AG04449 (cell line): ENCODE measurements at places on chromosomes 16 and 17.

- DNase-seq, result no peak
Measured at GRCh38 chr17:2012499-2012898, 12.6 kb downstream of the RTN4RL1 start.

- DNase-seq, result no peak
Measured at GRCh38 chr16:87271256-87271655, 45.9 kb downstream of the C16orf95 start.

DNA sequence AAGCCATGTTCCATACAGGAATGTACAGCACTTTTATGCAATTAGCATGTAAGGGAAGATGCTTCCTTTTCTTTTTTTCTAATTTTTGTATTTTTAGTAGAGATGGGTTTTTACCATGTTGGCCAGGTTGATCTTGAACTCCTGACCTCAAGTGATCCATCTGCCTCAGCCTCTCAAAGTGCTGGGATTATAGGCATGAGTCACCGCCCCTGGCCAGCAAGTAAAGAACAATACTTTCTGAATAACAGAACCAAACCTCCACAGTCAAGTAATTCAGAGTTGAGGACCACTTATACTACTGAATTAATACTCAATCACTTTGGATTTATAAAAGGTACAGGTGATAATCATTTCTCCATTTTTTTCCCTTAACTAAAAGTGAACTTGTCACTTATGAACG lies 13.0 kb downstream of the C16orf87 start:
- DNase-seq, result no peak

- DNase-seq, result peak; percentile 17
Measured at GRCh38 chr16:81940781-81941560, 70.3 kb downstream of the SDR42E1 start.

DNA sequence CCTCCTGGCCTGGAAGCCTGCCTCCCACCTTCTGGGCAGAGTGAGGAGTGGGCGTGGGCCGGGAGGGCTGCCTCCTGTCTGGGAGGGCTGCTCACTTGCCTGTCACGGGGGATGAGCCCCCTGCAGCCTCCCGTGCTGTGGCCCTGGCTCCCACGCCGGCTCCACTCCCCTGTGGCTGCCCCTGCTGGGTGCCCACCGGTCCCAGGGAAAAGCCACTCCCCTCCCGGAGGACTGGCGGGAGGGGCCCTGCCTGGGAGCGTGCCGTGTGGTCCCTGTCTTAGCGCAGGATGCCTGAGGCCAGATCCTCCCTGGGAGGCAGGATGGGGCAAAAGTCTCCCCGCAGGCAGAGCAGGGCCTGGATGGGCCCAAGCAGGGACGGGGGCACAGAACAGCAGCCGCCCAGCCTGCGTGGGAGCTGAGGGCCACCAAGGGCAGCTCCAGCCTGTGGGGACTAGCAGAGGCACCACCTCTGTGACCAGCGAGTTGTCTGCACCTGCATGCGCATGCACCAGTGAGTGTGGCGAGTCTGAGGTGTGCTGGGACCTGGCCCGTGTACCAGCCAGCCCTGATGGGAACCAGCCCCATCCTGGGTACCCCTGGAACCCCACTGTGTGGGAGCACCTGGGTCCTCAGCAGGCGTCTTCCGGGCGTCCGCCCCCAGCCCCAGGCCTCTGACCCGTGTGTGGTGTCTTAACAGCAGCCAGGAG lies 339.9 kb downstream of the SEC14L1 start:
- DNase-seq, result no peak

DNA sequence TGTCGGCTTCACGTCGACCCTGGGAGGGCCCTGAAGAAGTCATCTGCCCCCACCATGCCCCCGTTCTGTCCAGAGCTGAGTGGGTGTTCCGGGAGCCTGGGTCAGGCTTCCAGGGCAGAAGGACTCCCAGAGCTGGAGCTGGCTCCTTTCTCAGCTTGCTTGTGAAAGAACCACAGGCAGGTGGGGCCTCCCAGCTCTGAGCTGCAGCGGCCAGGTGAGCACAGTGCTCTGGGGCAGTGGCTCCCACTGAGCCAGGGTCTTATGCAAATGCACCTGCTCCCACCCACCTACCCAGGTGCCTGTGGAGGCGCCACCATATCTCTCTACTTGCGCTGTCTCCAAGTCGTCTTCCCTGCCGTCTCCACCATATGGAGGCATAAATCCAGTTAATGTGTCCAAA lies 140.0 kb upstream of the RPL38 start:
- DNase-seq, result no peak

DNA sequence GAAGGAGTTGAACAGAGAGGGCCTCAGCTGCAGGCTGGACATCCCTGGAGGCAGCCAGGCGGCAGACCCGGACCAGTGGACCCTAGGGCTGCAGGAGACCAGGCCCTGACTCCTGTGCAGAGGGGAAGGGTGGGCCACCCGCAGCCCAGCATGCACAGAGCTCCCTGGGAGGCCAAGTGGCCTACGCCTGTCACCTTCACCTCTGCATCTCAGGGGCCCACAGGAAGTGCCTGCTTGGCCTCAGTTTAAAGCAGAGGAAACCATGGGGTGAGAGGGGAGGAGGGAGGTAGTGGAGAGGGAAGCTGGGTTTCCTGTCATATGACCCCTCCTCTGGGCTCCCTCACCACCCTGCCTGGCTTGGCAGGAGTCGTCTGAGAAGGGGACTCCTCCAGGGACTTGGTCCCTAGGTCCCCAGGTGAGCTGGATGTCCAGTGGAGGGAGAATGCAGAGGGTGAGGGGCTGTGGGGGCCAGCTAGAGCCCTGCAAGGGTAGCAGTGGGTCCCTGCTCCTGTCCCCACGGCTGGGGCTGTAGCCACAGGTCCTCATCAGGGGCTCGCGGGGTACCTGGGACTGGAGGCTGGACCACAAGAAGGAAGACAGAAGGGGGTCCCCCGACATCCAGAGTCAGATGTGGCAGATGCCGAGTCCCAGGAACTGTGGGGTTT lies at the start of gene TMC8:
TMC8 (plus strand) TSS at position 335 of the 665 bp plus-strand sequence. CDS start 818 bp downstream, outside the sequence.
- DNase-seq, result no peak

- DNase-seq, result no peak
Measured at GRCh38 chr17:30292286-30292858, 628 bp upstream of the BLMH start.

DNA sequence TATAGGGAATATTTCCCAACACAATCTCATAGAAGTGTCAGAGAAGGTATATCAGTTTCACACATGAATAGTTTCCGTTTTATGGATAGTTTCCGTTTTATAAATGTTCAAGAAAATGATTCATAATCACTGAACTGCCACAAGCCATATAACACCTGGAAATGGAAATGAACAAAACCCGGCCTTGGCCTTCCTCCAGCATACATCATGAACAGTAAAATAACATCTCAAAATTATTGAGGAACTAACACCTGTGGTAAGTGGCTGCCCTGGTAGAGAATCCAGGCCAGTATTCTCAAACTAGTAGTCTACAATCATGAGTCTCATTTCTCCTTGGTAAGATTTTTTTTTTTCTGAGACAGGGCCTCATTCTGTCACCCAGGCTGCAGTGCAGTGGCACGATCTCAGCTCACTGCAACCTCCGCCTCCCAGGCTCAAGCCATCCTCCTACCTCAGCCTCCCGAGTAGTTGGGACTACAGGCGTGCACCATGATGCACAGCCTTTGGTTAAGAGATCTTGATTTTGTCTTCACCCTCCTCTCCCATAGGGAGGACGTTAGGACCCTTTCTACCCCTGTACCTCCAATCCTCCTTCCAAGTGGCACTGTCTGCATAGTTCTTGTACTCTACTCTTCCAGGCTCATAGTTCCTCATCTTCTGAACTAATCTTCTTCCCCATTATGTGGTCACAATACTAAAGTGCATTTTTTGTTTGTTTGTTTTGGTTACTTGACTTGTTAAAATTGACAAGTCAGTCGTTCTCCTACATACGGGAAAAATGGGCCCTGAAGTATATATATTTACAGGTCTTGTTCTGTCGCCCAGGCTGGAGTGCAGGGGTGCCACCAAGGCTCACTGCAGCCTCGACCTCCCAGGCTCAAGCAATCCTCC lies 15.0 kb upstream of the RGS9 start:
- DNase-seq, result no peak

DNA sequence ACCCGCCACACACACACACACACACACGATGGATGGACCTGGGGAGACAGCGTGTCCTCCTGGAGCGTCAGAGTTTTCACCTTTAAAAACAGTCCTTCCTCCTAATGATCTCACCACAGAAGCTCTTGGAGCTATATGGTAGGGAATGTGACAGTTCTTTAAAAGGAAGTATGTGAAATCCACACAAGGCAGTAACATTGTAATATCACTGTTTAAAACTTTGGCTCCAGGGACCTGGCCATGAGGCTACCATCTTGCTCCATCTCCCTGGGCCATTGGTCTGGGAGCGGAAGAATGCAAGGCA lies 302.4 kb downstream of the SOX9 start:
- no peak for DNase-seq

GRCh38 chr17:53101706-53102105 lies 721.0 kb upstream of the KIF2B start:
- no peak for DNase-seq

GRCh38 chr17:7509937-7510336 lies 25.8 kb downstream of the POLR2A start:
- DNase-seq, result no peak

GRCh38 chr16:55476625-55477533 lies 2.1 kb upstream of the MMP2 start:
- DNase-seq, result no peak

- no peak for DNase-seq
Measured at GRCh38 chr17:14057591-14057990, 11.7 kb upstream of the COX10 start.

GRCh38 chr16:76226011-76226410 lies 51.2 kb upstream of the CNTNAP4 start:
- DNase-seq, result no peak

GRCh38 chr17:27920569-27920968 lies 27.4 kb upstream of the LYRM9 start:
- DNase-seq, result no peak

- no peak for DNase-seq
Measured at GRCh38 chr16:4358831-4359561, 7.9 kb upstream of the PAM16 start.

DNA sequence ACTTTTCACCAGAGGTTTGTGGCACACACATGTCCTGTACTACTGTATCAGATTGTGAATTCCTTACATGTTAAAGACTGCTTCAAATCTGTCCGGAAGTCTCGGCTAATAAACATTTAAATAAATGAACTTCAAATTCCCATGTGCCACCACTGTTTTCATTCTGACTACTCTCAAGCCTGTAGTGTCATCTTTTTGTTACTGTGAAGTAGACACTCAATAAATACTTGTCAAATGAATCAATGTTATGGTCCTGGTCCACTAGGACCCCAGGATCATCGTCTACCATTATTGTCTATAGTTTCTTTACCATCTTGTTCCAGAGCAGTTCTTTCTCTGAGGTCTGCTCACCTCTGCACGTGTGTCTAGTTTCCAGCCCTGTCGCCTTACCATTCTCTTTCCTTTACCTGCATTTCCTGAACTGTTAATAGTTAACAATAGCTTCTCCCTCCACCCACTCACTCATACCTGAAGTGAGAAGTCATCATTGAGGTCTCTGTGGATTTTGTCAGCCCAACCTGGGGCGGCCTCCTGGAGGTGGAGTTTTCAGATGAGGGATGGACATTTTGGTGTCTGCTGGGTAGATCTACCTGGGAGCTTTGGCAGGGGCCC lies 333.0 kb downstream of the SEC14L1 start:
- no peak for DNase-seq

DNA sequence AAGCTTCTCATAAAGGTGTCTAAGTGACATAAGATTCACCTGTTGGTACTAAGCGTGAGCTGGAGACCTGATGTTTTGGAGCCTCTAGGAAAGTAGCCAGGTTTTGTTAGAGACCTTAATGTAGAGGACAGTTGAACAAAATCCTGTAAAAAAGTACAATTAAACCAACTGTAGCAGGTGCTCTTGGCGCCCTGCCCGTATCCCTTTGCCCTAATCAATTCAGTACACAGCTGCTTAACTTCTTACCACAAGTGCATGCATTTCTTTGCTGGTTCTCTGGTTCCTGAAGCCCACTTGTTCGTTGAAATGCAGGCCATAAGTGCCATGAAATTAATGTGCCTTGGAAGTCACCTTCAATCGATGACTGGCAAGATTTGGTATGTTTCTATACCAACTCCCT lies 24.4 kb downstream of the GLP2R start:
- no peak for DNase-seq

DNA sequence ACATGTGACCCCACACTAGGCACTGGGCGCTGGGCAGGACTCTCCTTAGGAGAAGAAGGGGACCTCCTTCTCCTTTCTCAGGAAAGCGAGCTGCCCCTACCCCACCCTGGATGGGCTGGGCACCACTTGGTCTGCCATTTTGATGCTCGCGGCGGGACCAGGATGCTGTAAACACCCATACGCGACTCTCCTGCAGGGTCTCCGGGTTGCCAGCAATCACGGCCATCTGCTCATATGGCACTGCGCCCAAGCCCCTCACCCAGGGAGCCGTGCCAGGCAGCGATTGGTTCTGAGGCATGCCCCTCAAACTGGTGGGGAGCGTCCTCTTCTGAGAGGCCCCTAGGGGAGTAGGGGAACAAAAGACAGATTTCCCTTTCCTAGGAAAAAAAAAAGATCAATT lies 99.0 kb downstream of the C16orf78 start:
- no peak for DNase-seq

- no peak for DNase-seq
Measured at GRCh38 chr16:47037746-47038458, 64.4 kb upstream of the DNAJA2 start.

DNA sequence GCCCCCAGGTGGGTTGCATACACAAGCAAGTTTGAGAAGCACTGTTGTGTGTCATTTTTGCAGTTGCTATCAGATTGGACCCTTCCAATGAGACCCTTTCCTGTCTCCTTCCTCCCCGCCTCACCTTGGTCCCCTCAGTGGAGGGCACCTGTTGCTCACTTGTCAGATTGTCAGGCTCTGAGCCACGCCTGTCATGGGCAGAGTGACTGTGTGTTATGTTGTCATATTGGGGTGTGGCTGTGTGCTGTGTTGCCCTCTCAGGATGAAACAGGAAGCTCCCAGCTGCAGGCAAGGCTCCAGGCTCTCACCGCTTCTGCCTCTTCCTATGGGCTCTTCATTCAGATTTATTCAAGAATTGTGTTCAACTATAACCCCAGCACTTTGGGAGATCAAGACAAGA lies 302.9 kb downstream of the CPPED1 start:
- no peak for DNase-seq

DNA sequence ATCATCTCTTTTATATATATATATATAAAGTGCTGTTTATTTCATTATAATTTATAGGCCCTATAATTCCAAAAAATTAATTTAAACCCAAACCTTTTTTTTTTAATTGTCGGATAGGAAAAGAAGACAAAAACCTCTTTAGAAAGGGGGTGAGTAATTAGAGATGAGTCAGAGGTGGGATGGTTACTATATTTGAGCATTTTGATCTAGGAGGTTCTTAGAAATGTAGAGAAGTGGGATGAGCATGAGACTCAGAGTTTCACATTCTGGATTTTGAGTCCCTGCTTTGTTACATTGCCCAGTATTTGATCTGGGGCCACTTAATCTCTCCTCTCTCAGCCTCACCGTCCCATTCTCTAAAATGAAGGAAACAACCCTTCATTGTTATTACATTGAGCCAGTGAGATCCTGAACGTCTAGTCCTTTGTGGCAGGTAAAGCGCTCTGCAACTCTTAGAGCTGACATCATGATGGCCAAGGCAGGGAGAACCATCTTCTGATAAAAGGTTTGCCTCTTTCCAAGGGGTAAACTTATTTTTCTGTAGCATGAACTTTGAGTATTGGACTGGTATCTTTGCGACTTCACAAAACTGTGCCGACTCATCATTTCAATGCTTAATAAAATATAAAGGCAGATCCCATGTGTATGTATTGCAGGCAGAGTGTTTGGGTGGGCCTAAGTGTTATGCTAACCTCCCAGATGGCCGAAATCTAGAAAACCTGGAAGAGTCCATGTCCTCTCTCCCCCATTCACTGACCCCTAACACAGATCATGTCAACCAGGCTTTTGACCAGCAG lies 21.3 kb downstream of the HS3ST3B1 start:
- DNase-seq, result no peak
